ENCODE measurements at places on chromosomes 4 and X. TPM values are rescaled to one million over a fixed set of nuclear protein-coding genes. Genes with fewer than 3 reads are reported as not detected.

DNA sequence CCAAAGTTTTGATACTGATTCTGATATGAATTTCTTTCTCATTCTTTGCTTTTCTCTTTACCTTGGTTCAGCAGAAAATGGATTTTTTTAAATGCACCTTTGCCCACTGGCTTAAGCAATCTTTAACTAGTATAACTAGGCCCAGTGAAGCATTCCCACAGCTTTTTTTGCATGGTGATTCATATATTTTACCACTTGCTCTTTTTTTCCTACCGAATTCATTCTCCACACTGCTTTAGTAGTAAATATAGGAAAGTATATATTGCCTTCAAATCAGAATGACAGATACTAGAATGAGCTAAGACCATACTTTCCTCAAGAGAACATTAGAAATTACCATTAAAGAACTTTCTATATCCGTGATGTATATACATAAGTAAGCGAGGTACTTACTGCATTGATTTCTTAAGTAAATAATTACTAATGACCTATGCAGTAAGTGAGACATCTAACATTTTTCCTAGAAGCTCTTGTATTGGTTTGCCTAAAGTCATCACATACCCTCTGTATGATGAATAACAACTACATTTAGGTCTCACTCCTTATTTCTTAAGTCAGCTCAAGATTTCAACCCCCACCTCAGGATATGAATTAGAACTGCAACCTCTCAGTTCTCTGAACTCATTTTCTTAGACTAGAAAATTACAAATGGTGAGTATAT is 44.2 kb downstream of the SLC4A4 start:
- DNase-seq = no peak

DNA sequence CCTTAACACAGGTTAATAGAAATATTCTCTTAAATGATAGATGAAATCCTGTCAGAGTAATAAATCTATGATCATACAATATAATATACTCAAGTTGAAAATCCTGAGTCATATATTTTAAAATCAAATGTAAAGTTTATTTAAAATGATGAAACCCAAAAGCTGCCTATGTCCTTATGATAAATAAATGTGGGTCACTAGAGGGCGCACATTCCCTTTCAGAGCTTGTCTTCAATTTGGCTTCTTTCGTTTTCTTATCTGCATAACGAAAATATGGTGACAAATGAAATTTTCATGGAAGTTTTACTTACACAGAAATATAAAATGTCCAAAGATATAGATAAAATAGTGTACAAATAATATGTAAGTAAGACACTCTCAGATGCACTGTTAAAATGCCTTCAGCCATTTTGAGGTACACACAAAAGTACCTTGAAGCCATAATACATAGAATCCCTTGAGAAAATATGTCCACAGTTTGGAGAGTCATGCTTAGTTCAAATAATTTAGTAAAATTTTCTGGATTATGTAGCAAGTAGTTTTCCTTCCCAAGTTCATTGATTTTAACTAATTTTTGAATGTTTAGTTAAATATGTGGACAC is 680.4 kb downstream of the DMD start:
- peak; percentile 23 for DNase-seq

GRCh38 chrX:57583477-57583876 is 8.3 kb upstream of the ZXDB start:
- DNase-seq = no peak

DNA sequence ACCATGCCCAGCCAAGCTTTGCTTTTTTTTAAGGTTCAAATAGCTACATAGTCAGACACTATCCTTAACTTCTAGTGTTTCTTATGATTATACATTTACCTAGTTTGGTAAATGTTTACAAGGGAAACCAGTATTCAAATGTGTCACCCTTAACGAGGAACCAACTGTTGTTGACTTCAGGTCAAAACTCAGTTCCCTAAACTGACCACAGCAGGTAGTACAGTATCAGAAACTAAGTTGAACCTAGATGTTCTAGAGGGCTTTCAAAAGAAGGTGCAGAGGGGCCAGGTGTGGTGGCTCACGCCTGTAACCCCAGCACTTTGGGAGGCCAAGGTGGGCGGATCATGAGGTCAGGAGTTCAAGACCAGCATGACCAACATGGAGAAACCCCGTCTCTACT is 11.3 kb downstream of the GPC4 start:
- no peak for DNase-seq

- DNase-seq = no peak
These were observed 105.6 kb downstream of the AMELX start for GRCh38 chrX:11398785-11399184.

DNA sequence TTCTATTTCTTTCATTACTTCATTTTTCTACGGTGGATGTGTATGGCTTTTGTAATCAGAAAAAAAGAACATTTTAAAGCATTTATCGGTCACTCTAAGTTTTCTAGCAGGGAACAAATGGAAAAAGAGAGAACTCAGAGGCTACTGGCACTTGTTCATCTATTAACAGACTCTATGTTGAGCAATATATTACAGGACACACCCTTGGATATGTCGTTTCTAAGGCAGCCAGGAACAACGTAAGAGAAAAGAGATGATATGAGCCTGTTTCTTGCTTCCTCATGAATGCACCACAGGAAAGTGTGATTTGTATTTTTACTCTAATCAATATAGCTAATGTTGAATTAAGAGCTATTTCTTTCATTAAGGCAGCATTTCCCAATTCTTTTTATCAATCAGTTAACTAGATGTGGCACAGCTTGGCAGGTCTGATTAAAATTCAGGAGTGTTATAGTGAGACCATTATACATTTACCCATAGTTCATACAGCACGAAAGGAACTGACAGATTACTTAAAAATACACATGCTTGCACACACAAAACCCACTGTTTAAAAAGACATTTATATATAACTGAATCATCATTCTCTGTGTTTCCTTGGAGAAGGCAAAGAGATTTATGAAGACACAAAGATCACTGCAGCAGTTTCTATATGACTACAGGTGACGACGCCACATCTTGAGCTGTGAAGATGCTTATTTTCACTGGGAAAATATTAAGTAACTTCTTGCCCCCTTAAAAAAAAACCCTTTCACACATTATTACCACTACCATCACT is 13.0 kb downstream of the RAB9B start:
- no peak for DNase-seq

GRCh38 chr4:165814256-165815020 is 58.6 kb upstream of the TLL1 start:
- DNase-seq = no peak

- no peak for DNase-seq
These were observed 12.2 kb downstream of the PAICS start for GRCh38 chr4:56448301-56448700.

DNA sequence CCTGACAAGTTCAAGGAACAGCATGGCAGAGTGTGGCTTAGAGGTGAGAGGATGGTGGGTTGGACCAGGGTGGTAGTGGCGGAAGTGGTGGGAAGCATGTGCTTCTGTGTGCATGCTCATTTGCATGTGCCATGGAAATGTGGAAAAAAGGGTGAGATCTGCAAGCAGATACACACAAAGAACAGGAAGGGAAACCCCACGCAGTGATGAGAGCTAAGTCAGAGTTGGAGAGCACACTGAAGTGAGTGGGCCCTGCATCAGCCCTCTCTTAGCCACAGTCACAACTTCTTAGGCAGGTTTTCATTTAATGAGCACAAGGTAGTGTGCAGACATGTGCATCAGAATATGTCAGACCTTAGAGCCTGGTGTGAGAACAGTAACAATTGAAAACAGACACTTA is 483.8 kb downstream of the AFF2 start:
- no peak for DNase-seq

GRCh38 chrX:47158131-47158530 is 13.1 kb downstream of the RBM10 start:
- no peak for DNase-seq

Gene CD99
- 340 TPM for total RNA-seq

Gene MAGEC2
- not detected for total RNA-seq

Measured in natural killer cell (primary cell).